ENCODE measurements at places on chromosomes 3 and 15.

GRCh38 chr3:17949101-17949500 is 206.7 kb upstream of the TBC1D5 start:
- no peak for DNase-seq

GRCh38 chr3:24100696-24101402 is 155.8 kb downstream of the NR1D2 start:
- DNase-seq: peak; percentile 31

GRCh38 chr15:40995656-40996055 is 42.4 kb downstream of the CHAC1 start:
- DNase-seq: no peak

- no peak for DNase-seq
Measured at GRCh38 chr15:40618906-40619305, 24.9 kb downstream of the KNL1 start.

GRCh38 chr3:111732252-111732879 is 126.7 kb upstream of the PHLDB2 start:
- DNase-seq: no peak

DNA sequence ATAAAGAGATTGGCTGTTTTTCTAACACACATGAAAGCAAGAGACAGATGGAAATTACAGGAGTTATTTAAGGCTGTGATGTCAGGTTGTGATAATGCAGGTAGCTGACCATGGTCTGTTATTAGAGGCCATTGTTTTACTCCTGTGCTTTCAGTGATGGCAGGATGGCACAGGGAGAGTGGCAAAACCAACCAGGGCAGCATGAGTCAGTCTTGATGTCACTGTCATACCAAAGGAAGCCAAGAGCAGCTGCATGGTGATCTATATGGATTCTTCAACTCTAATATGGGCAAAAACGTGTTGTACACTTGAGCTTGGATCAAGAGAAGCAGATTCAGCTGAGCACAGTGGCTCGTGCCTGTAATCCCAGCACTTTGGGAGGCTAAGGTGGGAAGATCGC is 91.8 kb upstream of the LMOD3 start:
- DNase-seq: no peak

GRCh38 chr3:105158286-105158685 is 208.4 kb upstream of the ALCAM start:
- DNase-seq: no peak

- DNase-seq: peak; percentile 90
Measured at GRCh38 chr3:70973558-70973957, 610.0 kb downstream of the FOXP1 start.

- no peak for DNase-seq
Measured at GRCh38 chr3:40167958-40168357, 141.5 kb upstream of the EIF1B start.

DNA sequence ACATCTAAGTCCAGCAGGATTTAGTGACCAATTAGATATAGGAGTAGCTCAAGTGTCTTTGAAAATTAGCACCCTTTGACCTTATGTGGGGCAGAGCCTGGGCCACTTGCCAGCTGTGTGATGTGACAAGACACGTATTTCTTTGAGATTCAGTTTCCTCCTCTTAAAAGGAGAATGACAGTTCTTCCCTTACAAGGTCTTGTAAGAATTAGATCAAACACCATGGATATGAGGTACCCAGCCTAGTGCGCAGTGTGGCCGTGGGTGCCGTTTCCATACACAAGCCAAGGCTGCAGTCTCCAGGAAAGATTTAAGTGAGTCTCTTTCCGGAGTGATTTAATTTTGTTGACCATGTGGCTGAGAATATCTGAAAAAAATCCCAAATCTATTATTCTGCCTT is 46.3 kb downstream of the ARHGAP31 start:
- no peak for DNase-seq

DNA sequence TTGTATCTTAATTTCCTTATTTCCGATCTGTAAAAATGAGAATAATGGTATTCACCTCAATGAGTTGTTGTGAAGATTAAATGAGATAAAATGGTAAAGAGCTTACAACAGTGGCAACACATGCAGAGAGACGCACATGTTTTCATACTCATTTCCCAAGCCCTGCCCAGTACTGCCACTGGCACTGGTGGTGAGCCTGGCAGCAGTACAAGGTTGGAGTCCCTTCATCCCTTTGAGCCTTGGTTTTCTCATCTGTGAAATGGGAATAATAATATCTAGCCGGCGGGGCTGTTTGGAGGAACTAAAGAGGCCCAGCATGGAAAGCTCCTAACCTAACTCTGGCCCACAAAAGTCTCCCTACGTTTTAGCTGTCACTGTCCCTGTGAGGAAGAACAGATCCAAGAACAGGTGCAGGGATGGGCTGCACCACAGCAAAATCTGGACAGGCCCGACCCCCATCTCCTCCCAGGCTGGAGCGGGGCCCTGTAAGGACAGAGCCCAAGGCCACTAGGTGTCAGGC is 866 bp upstream of the CD276 start:
- no peak for DNase-seq

GRCh38 chr15:85314633-85315032 is 65.8 kb upstream of the AKAP13 start:
- DNase-seq: no peak

GRCh38 chr3:184911570-184911969 is 99.6 kb downstream of the VPS8 start:
- no peak for DNase-seq

GRCh38 chr15:27813139-27813538 is 286.0 kb downstream of the OCA2 start:
- no peak for DNase-seq

DNA sequence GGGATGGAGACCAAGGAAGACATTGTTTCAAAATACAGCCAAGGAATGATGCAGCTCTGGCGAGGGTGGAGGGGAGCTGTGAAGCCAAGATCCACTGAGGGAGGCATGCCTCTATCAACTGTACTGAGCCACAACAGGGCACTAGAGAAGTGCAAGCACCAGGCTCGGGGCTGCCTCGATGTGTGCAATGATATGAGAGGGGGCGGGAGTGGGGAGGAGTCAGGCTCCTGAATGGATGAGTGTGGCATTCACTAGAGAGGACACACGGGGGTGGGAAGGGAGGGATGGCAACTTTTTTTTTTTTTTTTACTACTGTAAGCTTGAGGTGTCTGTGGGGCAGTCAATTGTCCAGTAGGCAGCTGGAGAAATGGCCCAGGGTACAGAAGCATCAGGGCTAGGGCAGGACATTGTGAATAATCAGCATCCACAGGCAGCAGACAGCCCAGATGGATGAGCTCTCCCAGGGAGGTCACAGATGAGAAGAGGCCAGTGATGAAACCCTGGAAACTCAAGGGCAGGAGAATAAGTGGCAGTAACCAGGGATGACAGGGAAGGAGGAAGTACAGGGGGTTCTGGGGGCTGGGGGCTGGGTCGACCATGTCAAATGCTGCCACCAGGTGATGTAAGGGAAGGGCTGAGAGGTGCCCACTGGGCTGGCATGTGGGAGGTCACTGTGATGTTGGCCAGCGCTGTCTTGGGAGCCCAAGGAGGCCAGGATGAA is 5.9 kb downstream of the STOML1 start:
- peak; percentile 42 for DNase-seq

DNA sequence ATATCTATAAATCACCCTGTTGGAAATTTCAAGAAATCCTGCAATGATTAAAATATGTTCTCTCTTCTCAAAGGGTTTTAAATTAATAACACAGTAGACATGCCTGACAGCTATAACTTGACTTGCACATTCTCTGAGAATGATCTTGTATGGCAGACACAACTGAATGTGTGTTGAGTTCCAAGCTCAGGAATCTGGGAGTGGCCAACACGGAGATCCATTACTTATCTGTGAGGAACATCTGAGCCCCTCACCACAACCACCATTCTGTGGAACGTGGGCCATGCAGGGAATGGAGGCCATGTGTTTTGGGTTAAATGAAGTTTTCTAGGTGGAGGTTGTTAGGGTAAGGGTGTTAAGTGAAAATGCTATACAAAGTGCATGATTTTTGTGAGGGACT is 105.3 kb upstream of the CHMP2B start:
- DNase-seq: no peak

DNA sequence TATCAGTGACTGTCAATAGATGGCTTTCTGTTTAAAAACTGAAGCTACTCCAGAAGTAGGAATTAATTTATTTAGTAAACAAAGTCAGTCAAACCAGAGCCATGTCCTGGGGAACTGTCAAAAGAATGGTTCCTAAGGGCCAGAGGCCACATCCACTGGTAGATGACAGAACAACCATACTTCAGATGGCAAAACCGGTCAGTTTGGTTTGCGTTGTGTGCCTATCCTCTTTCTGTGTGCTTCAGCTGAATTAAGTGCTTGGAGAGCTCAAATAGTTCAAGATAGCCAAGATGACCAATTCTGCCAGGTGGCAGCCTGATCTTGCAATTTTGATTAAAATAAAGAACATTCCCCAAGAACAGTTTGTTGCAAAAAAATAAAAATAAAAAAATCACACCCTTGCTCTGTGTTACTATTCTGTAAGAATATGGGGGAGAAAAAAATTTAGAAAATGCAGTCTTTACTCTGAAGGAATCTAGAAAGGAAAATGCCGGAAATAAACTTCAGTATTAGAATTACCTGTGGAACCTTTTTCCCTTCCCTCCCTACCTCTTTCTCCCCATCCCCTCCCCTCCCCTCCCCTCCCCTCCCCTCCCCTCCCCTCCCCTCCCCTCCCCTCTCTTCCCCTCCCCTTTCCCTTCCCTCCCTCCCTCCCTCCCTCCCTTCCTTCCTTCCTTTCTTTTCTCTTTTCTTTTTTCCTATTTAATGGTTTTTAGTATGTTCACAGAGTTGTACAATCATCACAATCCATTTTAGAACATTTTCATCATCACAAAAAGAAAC is 2.5 kb downstream of the MAP3K13 start:
- DNase-seq: no peak

DNA sequence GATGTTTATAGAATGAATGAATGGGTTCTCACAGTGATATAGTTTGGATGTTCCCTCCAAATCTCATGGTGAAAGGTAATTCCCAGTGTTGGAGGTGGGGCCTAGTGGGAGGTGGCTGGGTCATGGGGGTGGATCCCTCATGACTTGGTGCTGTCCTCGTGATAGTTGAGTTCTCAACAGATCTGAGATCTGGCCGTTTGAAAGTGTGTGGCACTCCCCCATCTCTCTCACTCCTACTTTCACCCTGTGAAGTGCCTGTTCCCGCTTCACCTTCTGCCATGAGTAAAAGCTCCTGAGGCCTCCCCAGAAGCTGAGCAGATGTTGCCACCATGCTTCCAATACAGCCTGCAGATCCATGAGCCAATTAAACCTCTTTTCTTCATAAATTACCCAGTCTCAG is 170.8 kb upstream of the LINGO1 start:
- no peak for DNase-seq

GRCh38 chr15:58951388-58952007 is 18.0 kb upstream of the SLTM start:
- peak; percentile 91 for DNase-seq

DNA sequence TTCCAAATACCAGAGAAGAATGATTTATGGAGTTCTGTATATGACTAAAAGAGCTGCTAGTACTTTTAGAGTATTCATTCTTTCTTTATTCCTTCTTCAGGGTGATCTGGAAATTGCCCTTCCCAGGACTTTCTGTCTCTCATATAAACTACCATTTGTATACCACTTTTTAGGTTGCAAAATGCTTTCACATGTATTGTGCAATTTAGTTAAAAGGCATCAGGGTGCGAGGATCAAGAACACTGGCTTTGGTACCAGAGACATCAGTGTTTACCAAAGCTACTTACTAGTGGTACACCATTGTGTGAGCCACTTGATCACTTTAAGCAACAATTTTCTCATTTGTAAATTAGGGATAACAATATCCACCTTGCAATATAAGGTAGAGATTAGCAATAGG is 251.4 kb downstream of the TIGIT start:
- no peak for DNase-seq

GRCh38 chr3:54573858-54574257 is 354.0 kb downstream of the LRTM1 start:
- DNase-seq: no peak

GRCh38 chr3:150783920-150784746 is 21.2 kb upstream of the SIAH2 start:
- peak; percentile 18 for DNase-seq

DNA sequence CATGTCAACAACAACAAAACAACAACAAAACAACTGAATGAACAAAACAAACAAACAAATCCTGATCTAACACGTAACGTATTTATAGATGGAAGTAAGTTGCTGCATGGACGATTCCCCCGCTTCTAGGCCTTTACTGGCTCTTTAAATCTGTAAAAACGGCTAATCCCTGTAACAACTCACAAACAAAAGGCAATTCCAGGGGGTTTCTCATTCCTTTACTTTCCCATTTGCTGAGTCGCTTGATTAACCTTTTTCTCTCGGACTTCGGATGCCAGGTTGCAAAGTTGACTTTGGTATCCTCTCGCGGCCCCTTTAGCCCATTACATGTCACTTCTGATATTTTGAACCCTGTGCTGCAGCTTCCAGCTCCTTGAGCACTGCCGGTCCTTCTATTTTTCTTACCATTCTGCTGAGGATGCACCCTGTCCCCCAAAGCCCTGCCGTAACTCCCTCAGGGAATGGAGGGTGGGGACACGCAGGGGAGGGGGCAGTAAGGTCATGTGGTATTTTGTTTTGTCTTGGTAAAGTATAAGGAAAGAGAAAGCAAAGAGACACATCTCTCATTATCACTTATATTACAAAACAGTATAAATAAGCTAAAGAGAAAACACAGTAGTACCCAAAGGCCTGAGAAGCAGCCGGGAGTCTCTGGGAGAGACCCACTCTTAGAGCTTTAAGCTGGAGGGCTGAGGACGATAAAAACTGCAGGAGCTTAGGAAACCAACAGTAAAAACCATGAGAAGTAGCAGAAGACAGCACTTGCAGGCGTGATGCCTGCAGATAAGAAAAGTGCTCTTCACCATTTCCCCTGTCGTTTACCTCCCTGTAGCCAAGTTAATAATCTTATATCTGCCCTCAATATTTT is 457.8 kb upstream of the ZNF717 start:
- no peak for DNase-seq

DNA sequence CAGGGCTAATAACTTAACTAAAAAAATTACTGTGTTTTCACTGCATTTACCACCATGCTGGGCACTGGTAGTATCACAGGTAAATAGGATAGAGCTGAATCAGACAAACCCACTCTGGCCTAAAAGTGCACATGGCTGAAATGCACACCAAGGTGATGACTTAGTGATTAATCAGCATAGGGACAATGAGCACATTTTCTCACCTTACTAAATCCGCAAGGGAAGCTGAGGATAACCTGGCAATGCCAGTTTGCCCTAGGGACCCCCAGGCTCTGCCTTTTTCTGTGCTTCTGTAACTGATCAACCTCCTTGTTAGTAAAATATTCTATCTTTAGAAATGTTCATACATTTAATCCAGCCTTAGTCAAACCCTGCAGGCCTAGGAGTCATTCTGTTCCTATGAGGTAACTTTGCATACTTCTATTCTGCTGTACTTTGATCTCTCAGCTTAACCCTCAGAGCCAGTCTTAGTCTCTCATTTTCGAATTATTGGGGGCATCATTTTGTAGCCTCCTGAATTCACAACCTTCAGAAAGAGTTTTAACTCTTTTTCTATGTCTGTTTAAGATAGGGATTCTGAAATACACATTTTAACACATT is 562.9 kb upstream of the KCNMB2 start:
- DNase-seq: peak; percentile 43

DNA sequence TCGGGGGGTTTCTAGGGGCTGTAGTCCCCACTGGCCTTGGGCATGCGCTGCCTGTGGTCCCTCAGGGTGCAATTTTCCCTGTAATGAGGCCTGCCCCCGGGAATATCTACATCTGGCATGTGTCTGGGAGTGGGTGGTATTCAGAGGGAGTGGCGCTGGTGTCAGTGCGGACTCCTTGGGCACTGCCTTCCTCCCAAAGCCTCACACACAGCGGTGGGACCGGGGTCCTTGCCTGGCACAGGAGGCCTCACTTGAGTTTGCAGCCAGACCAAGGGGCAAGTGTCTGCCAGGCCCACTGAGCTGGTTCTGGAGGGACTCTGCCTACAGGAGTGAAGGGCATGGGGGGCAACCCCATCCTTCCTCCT is 53.5 kb upstream of the PCSK6 start:
- no peak for DNase-seq
